NCI-H1092 (cell line): ENCODE measurements at places on chromosomes 4 and X.

GRCh38 chr4:121216461-121216860 lies 52.3 kb upstream of the TNIP3 start:
- no peak for DNase-seq

DNA sequence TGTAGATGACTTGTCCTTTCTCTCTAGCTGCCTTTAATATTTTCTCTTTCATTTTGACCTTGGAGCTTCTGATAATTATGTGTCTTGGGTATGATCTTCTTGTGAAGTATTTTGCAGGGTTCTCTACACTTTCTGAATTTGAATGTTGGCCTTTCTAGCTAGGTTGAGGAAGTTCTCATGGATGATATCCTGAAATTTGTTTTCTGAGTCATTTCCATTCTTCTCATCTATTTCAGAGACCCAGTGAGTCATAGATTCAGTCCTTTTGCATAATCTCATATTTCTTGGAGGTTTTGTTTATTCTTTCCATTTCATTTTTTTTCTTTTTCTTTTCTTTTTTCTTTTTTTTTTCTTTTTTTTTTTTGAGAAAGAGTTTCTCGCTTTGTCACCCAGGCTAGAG lies 585.7 kb upstream of the PABPC4L start:
- no peak for DNase-seq

DNA sequence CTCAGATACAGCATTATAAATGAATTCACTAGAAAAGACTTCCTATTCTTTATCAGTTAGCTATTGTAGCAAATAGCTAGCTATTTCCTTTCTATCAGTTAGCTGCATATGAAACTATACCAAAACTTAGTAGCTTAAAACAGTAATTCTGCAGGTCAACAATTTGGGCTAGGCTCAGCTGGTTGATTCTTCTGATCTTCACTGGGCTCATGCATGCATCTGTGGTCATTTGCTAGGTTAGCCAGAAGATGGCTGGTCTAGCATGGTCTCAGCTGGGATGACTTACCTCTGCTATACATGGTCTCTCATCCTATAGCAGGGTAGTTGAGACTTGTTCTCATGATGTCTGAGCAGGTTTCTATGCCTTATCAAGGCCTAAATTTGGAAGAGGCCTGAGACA lies 147.4 kb downstream of the CENPC start:
- DNase-seq: no peak

- no peak for DNase-seq
Measured at GRCh38 chrX:25527156-25527555, 511.4 kb upstream of the ARX start.

DNA sequence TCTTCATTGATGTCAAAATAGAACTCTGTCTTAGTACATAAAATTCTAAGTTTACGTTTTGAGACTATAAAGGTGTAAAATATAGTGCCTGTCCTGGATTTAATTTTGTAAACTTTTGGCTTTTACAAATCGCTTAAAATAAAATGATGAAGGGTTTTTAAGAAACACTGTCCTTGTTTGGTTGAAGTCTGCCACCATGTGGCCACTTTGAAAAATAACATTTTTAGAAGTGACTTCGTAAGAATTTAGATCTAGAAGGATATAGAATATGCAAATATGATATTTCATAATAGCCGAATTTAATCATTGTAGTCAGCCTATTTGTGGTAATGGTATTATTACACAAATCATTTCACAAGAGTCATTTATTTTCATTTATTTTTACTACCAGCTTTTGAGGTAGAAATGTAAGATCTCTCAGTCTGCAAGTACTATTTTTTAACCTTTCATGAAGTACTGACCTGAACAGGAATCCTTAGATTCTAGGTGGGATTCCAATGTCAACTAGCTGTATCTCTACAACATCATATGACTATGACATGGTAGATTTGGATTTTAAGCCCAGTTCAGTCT lies 31.0 kb upstream of the FAT4 start:
- no peak for DNase-seq

GRCh38 chrX:8967461-8967860 lies 66.5 kb downstream of the FAM9B start:
- DNase-seq: no peak

GRCh38 chr4:2688697-2689096 lies 67.4 kb downstream of the TNIP2 start:
- DNase-seq: no peak

GRCh38 chrX:14409341-14409740 lies 120.0 kb upstream of the GLRA2 start:
- no peak for DNase-seq

DNA sequence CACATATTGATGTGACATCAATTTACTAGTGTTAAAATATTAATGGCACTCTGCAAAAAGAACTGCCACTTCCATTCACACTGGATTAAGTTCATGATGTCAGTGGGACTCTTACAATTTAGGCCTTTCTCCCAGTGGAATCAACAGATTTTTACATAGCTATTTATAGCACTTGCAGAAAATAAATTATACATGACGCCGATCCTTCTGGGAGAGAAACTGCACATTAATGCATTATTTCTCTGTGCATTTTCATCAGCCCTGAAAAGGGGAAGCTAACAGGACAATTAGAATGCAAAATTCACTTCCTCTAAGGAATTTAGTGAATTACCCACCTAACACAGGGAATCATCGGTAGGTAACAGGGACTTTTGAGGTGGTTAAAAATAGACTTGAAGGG lies 15.7 kb downstream of the LGI2 start:
- no peak for DNase-seq

DNA sequence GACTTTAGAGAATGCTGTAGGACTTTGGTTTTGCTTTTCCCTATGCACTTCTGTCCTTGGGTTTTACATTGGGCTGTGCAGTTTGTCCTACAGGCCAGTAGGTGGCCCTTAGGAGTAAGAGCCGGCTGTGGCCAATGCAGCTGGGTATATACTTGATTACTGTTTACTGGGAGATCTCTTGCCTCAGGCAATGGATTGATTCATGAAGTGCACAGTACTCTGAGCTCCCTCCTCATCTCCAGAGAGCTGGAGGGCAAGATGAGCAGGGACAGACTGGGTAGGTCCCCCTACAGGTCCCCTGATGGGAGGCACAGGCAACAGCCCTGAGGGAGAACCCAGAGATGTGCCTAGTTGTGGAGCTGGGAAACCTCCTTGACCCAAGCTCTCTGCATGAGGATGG lies 103.8 kb upstream of the QRFPR start:
- DNase-seq: no peak

- no peak for DNase-seq
Measured at GRCh38 chr4:172648471-172648870, 520.1 kb upstream of the GALNT7 start.

DNA sequence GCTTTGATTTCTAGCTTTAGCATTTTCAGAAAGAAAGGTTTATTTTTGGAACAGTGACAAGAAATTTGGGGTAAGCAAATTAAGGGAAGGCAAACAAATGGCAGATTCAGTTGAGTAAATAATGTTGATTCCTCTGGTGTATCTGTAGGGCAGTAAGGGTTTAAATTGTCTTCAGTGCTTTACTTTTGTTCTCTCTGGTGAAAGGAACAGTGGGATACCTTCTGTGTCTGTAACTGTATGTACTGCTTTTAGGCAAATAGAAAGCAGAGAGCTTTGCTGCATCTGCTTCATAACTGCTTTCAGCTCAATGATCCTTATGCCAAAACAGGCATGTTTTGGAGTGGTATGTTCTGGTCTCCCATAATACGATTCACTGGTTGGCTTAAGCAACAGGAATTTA lies 932.1 kb upstream of the SLIT2 start:
- peak; percentile 33 for DNase-seq

DNA sequence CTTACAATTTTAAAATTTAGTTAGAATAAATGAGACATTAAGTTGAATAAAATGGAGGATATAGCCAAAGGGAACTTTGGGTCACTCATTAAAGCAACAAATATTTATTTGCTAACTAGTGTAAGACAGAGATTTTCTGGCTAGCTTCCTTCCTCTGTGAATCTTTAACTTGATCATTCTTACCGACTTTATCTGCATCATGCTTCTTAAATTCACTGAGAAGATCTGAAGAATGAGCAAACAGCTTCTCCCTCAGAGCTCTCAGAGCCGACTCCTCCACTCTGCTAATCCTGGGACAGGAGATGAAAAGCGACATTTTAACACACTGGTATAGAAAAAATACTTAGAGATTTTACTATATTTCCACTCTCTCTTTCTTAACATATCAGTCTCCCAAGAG lies 35.1 kb downstream of the PPEF2 start:
- no peak for DNase-seq

DNA sequence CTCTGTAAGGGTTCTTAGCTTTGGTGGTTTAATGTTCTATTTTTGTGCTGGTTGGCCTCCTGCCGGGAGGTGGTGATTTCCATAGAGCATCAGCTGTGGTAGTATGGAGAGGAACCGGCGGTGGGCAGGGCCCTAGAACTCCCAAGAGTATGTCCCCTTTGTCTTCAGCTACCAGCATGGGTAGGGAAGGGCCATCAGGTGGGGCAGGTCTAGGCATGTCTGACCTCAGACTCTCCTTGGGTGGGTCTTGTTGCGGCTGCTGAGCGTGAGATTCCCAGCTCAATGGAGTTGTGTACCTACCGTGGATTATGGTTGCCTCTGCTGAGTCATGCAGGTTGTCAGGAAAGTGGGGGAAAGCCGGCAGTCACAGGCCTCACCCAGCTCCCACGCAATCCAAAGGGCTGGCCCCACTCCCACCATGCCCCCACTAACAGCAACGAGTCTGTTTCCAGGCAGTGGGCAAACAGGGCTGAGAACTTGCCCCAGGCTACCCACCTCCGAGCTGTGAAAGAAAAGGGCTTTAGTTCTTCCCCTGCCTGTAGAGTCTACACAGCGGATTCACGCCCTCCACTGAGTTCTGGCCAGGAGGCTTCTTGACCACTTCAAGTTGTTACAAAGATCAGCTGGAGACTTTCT lies 235.9 kb downstream of the RPA4 start:
- no peak for DNase-seq

DNA sequence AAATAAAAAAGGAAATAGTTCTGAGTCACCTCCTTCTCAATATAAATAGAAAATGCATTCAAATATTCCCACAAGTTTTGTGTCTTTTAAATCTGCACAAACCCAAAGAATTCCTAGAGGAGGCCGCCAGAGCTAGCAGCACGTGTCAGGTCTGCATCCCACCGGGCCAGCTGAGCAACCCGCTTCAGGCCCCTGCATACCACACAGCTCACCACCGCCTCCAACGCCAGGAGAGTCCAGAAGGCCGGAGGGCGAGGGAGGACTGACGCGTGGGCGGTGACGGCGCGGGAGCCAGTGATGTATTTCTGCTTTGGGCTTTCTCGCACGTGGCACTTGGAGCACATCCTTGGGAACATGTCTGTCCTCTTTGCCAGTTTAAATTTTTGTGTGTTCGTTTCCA lies 61.9 kb upstream of the CLDN34 start:
- no peak for DNase-seq

DNA sequence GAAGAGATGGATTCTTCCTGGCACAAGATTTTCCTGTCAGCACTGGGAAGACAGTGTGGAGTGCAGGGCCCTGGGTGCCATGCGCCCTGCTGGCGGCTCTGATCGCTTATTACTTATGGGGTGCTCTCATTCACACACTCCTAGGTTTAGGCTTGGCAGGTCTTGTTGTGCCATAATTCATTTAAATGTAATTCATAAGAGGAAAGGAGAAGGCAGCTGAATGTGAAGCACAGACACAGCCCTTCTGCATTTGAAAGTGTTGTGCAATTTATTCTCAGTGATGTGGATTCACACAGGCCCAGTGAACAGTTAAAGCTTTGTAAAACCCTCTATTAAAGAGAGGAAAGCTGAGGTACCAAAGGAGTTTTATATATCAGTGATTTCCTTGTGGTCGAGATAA lies 249.7 kb downstream of the C4orf33 start:
- no peak for DNase-seq

- no peak for DNase-seq
Measured at GRCh38 chrX:39950018-39950688, 147.6 kb downstream of the BCOR start.

DNA sequence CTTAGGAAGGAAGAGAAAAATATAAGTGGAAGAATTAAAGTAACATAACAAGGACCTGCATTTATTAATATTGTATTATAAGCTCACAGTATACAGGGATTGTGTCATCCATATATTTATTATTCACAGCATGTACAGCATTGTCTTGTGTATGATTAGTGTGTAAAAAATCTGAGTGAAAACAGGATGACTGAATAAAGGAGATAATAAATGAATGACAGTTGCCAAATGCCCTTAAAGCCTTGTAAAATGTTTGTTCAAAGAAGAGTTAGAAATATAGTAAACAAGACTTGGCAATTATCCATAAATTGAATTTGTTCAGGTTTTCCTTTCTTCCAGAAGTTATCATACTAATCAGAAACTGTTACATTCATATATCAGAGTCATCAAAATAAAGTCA lies 172.7 kb downstream of the BTC start:
- DNase-seq: no peak

- no peak for DNase-seq
Measured at GRCh38 chr4:4477391-4477790, 64.5 kb downstream of the STX18 start.

GRCh38 chr4:6781113-6781512 lies 1.4 kb upstream of the KIAA0232 start:
- DNase-seq: no peak

DNA sequence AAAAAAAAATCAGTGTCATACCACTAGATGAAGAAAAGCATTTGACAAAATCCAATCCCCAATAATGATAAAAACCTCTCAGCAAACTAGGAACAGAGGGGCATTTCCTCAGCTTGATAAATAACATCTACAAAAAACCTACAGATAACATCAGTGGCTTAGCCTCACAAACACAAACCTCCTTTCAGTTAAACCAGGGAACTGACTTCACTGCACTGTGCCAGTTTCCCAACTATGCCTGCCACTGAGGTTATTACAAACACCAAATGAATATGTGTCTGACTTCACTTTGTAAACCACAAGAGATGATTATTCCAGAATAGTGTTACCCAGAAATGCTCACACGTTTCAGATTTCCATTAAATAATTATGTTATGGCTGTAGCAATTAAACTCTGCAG lies 15.3 kb downstream of the MTMR8 start:
- no peak for DNase-seq
